Skeletal muscle cell (primary cell): ENCODE measurements at places on chromosomes 12 and 14.

GRCh38 chr12:26017484-26018211, 59.2 kb downstream of the RASSF8 start:
- no peak for DNase-seq

- DNase-seq, result no peak
Observed at GRCh38 chr12:26334621-26335124, 139.3 kb downstream of the SSPN start.

DNA sequence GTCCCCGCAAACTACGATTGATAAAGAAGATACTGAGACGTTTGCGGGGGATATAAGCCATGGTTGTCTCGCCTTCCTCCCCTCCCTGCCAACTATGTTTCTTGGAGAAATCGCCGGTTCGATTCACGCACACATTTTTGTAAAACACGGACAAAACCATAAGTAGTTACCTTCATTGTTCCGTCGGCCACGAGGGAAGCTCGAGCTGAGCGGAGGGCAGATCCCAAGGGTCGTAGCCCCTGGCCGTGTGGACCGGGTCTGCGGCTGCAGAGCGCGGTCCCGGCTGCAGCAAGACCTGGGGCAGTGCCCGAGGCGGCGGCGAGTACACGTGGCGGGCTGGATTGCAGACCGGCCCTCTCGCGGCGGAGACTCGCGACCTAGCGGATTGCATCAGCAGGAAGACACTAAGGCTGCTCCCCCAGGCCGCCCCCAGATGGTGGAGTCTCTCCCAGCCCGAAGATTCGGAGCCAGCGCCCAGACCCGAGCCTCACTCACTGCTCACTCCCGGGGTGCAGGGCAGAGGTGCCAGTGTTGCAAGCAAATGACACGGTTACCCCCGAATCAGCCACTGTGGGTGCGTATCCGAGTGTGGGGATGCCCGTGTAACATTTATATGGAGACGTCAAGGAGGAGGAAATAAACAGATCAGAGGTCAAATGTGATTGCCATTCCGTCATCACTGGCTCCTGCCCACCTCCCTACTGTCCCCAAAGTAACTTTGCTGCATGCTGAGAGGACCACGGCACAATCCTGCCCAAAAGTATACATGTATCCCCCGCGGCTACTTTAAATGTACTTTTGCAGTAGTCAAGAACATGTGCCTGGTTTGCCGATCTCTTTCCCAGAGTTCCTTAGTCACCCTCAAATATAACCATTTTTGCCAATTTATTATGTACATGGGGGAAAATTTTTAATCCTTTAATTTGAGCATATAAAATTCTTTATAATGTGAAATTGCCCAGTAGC, at the start of gene BCAT1:
BCAT1 (minus strand) TSS at position 345 of the 966 bp plus-strand sequence; CDS start at position 176, 169 bp downstream.
- peak; percentile 68 for DNase-seq

DNA sequence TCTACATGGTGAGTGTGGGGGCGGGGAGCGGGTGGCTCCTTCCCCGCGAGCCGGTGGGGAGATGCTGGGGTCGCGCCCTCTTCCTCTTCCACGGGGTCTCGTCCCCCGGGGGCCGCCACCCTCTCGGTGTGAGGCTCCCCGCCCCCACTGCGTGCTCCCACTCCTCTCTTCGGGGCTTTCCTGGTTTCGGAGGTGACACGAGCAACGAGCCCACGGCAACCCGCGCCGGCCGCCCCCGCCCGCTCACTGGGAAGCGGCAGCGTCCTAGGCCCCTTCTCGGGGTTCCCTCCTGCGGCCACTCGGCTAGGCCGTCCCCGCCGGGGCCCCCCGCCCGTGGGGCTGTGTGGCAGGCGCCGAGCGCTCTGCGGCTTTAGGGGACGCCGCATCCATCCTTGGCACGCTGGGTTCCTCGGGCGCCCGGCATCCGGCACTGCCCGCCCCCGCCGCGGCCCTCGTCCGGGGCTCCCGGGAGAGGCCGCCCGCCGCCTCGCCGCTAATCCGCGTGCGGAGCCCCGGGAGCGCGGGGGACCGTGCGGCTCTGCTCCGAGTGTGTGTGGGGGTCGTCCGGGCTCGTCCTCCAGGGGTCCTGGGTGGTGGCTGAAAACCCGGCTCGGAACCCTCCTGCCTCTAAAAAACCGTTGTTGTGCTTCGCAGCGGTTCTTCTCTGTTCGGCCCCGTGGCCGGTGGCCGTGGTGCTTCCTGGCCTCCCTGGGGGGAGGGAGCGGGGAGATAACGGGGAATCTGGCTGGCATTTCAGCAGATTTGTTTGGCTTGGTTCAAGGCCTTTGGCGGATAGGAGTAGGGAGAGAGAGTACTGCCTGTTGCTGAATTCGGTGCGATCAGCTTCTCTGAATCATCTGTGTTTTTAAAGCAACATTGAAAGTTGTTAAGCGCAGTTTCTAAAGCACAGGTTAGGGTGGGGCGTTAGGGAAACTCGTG, 1.0 kb downstream of the PCNX1 start:
- DNase-seq, result no peak

DNA sequence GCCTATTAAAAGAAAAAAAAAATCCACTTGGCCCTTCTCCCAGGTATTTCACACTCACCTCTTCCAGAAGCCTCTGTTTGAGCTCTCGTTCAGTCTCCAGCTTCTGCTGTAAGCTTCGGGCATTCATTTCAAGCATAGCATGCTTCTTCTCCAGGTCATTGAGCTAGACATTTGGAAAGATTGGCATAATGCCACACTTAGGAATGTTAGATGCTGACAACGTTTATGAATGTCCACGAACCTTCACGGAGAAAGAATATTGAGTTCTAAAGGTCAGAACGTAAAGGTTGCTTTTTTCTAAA, 60.5 kb downstream of the PRKAB1 start:
- DNase-seq, result no peak

- DNase-seq, result no peak
Observed at GRCh38 chr12:8088574-8088973, 6.5 kb downstream of the NECAP1 start.

GRCh38 chr12:20154052-20154451, 214.3 kb upstream of the PDE3A start:
- DNase-seq, result no peak

DNA sequence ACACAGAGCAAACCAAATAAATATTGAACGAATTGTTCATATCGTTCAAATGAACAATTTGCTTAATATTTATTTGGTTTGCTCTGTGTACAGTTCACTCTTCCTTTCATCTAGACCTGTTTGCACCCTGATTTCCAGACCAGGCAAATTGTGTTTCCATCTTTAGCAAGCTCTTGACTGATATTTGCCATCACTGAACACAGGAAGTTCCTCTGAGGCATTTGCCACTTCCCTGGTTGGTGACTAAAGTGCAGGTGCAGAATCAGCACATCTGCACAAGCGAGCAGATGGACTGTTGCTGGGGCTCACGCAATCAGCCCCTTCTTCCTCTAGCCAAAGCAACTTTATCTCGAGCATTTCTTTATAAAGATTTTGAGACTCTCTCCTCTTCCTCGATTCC, 112.9 kb downstream of the DAAM1 start:
- DNase-seq, result no peak

- DNase-seq, result no peak
Observed at GRCh38 chr14:73727166-73727565, 13.0 kb upstream of the PNMA1 start.

DNA sequence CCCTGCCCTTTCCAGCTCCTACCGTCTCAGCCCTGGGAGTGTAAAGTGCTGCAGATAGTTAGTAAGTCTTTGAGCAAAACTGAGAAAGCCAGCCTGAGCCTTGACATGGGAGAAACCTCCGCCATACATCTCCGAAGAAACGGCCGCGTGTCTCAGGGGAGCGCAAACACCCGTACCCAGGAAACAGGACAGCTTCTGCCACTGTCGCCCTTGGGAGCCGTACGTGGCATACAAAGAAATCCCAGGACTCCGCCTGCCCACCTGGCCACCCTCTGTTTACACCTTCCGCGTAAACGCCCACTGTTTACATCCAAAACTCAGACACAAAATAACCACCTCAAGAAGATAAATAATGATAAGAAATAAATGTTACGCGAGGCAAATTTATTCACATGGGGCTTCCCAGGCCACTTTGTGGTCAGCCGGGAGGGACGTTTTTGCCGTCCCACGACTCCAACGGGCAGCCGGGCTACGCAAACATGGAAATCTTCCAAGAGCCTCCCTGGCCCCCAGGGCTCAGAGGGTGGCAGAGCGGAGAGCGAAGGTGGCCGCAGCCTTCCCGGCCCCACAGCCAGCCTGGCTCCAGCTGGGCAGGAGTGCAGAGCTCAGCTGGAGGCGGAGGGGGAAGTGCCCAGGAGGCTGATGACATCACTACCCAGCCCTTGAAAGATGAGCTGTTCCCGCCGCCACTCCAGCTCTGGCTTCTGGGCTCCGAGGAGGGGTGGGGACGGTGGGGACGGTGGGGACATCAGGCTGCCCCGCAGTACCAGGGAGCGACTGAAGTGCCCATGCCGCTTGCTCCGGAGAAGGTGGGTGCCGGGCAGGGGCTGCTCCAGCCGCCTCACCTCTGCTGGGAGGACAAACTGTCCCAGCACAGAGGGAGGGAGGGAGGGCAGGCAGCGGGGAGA, at the start of gene BDKRB2:
BDKRB2 (plus strand) TSS at position 689 of the 908 bp plus-strand sequence. CDS start 32,269 bp downstream, outside the sequence.
- peak; percentile 45 for DNase-seq

GRCh38 chr12:120677765-120678473, 9.0 kb upstream of the MLEC start:
- DNase-seq, result no peak

GRCh38 chr12:33323823-33324222, 115.8 kb downstream of the SYT10 start:
- no peak for DNase-seq

DNA sequence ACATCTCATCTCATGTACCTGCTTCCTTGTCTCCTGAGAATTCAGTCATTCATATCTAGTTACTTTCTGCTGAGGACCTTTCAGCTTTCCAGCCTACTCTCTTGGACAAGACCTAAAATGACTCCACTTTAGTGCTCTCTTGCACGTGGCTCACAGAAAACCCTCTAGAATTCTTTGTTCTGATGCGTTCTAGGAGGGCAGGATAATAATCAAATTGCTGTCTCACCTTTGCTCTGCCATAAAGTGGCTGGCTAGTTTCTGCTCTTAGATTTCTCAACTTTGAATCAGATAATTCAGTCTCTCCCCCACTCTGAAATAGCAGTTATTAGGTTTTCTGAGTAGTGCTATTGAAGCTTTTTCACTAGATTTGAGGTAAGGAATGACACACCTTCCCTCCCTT, 429.5 kb upstream of the FBXO33 start:
- no peak for DNase-seq

DNA sequence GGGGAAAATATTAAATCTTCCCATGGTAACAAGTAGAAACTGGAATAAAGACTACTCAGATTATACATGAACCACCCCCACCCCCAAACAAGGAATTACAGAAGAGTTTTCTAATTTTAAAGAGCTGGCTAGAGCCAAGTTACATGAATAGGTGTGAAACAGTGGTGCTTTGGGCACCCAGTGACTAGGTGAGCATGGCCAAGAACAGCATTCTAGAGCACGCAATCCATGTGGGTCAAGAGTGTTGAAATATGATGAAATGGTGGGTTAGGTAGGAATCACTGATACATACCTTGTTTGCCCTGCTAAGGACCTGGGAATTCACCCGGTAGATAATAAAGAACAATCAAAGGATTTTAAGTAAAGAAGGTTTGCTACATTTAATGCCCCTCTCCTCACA, 118.1 kb upstream of the SLCO1C1 start:
- DNase-seq, result no peak

DNA sequence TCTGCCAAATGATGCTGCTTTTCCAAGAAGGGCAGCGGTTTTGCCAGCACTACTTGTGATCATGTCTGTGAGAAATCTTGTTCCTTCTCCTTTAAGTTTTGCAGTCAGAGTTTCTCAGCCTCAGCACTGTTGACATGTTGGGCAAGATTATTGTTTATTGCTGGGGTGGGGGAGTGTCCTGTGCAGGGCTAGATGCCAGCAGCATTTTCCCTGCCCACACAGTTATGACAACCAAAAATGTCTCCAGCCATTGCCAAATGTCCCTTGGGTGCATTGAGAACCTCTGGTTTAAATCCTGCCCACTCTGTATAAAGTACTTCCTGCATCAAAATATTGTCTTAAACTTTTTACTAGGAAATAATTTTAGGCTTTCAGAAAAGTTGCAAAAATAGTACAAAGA, 20.0 kb downstream of the TMEM132C start:
- DNase-seq, result no peak

GRCh38 chr12:67649570-67650387, 1.2 kb downstream of the DYRK2 start:
- no peak for DNase-seq

- no peak for DNase-seq
Observed at GRCh38 chr12:30796891-30797371, 42.2 kb upstream of the CAPRIN2 start.

- DNase-seq, result no peak
Observed at GRCh38 chr14:105860615-105861580, 334.5 kb downstream of the TMEM121 start.

GRCh38 chr14:29442696-29443095, 485.0 kb downstream of the PRKD1 start:
- DNase-seq, result peak; percentile 28

- no peak for DNase-seq
Observed at GRCh38 chr12:46677749-46678148, 148.0 kb downstream of the SLC38A4 start.

DNA sequence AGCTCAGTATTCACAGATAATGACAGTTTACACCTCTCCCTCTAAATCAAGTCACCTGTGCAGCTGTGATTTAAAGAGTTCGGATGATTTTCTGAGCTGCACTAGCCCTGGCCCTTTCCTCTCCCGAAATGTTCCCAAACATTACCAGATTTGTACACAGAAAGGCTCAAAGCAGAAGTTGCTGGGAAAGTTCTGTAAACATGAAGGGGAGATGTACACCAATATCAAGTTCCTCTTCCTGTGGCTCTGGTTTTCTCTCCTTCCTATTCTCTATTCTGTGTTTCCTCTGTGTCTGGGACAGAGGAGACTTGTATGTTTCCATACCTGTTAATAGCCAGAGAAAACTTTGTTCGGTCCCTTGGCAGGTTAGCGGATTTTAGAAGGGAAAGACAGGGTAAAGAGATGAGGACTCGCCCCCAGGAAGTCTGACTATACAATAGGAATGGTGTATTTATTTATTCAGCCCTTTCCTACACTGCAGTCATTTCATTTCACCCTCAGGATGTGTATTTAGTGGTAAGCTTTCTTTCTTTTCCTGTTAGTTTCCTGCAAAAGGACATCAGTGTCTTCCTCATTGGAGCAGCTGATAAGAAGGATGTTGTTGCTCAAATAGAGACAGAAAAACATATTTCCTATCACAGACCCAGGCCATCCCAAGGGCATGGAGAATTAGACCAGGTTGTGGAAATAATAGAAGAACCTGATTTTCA, 7.6 kb upstream of the NUMB start:
- no peak for DNase-seq

GRCh38 chr12:27974735-27975221, 2.2 kb upstream of the PTHLH start:
- no peak for DNase-seq

- no peak for DNase-seq
Observed at GRCh38 chr14:72063761-72064282, 131.6 kb downstream of the RGS6 start.
